ENCODE measurements at places on chromosomes 5 and 9. TPM values are rescaled to one million over a fixed set of nuclear protein-coding genes. Genes with fewer than 3 reads are reported as not detected.
A peak's percentile ranks its signal among the peaks of the same experiment; 100 is the strongest.

GRIA1 gene
- 0.03 TPM for polyA plus RNA-seq

GRCh38 chr5:34621277-34622097 is 34.6 kb upstream of the RAI14 start:
- DNase-seq: no peak

DNA sequence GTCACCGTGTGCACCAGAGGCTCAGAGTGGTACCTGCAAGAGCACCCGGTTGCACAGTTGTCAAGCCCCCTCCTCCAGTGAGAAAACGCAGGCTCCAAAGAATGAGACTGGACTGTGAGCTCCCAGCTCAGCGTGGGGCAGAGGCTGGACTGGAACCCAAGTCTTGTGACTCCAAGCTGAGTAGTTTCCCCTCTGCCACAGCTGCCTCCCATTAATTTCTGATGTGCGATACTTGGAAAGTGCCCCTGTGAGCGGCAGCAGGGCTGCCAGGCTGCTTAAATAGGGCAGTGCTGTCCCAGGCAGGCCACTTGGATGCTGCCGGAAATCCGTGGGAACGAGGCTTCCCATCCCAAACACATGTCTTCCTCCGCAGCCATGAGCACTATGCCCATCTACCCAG is 62.2 kb upstream of the ANGPTL2 start:
- no peak for DNase-seq

DNA sequence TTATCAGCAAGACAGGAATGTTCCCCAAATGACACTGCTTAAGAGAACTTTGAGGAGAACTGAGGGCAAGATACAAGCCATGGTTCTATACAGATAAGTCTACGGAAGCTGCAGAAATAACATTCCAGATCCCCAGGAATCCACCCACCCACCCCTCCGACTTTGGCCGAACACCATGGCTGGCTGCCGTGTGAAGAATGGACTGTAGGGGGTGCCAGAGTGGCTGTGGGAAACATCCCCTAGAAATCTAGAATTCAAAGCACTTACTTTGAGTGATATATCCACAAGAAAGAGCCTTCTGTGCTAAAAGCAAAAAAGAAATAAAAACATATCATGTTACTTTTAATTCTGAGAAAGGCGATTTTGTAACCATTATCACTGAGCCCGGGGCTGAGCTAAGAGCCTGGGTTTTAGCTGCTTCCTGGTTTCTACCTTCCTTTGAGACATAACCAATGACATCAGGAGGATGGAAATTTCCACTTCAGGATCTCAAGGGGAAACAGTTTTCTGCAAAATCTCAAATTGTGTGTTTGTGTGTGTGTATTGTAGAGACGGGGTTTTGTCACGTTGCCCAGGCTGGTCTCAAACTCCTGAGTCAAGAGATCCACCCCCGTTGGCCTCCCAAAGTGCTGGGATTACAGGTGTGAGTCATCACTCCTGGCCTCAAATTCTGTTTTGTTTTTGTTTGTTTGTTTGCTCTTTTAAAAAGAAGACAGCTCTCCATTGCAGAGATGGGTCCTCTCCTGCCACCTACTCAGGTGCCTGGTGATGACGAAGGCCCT is 36.4 kb downstream of the GGTA1 start:
- peak; percentile 46 for DNase-seq

AGXT2 gene
- polyA plus RNA-seq: not detected

DNA sequence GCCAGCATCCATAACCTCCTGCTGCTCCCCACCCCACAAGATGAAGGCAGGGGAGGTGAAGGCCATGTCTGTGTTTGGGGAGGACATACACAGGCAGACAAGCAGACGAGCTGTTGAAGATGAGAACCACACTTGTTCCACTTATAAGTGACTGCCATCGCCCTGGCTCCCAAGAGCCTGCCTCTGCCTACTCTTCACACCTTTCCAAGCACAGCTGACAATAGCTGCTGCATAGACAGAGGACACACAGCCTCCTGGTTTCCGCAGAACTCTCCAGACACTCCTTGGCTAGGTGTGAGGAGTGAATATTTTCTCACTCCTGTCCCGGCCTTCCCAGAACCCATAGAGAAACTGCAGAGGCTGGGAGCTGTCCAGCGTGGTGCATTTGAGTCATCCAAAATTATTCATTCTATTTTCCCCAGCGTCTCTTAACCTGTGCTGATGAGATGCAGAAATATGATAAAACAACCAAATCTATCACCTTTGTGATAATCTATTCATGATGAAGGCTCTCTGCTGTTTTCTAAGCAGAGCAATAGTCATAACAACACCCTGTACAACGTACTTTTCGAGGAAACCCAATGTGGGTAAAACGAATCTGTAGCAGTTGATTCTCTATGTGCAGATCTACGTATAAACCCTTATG is 24.7 kb downstream of the KLF9 start:
- DNase-seq: no peak

SH3PXD2B gene
- polyA plus RNA-seq: 0.58 TPM

DNA sequence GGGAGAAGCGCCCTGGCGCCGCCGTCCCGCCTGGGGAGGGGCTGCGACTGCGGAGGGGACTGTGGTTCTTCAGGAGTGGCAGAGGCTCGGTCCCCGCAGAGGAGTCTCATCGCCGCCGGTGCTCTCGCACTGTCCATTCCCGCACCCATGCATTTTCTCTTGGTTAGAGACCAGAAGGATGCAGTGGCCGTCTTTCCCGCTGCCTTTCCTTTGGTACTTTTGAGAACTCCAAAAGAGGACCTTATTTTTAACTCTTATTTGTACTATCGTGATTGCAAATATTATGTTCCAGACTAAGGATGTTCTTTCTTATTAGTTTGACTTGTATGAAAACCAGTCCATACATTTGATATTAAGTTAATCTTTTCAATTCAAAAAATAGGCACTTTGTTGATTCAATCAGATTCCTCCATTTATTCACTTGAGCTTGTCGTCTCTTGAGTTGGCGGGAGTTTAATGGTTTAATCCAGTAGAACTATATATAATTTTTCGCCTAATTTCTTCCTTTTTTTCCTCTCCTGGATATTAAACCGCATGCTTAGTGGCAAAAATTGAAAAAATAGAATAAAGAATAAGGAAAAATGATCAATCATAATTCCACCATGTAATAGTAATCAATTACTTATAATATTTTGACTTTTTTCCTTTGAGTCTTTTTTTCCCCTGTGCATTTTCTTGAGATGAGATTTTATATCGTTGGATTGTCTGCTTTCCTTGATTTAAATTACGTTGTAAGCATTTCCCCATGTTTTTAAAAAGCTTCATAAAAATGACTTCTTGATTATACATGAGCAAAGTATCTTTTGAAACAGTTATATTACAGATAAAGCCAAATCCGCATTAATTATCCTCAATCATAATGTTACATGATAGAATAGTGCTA is 861 bp downstream of the ZFYVE16 start:
- peak; percentile 70 for DNase-seq

GPRIN1 gene
- polyA plus RNA-seq: 0.18 TPM
